ENCODE measurements at places on chromosomes 2 and 18.
A peak's percentile ranks its signal among the peaks of the same experiment; 100 is the strongest.

GRCh38 chr18:78293940-78294541 is 685.6 kb upstream of the SALL3 start:
- DNase-seq: no peak

DNA sequence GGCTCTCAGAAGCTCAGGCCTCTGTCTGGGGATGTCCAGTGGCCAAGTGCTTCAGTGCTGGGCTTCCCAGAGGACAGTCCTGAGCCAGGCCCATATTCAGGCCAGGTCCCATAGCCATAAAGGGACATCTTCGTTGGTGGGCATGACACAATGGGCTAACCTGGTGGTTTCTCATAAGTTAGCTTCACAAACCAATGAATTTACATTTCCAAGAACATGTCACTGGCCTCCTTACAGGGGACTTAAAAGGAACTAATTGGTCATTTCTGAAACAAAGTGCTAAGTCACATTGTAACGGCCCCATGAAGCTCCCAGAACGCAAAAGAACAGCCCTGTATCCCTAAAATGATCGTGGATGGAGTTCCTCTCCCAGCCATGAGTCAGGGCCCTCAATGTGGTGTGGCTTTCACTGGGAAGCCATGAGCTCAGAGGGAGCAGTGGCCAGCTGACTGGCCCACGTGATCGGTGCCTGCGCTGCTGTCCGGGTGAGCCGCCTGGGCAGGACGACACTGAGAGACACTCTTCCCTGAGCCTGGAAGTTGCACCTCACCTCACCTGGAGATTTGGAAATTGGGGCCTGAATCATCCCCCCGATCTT is 163.7 kb upstream of the APCDD1 start:
- DNase-seq: no peak

DNA sequence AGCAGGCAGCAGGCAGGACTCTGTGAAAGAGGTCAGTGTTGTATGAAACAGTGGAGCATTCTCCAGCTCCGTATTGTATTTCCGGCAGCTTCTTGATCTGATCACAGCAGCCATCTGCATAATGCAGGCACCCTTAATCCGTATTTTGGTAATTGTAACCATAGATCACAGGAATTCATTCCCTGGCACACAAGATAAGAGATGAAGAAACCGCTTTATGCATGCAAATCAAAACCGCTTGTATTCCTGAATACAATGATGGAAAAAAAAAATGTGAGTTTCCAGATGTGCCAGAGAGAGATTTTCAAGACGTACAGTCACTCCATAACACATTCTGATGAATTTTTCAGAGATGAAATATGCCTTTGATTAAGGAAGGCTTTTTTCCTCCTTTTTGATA is 221.3 kb downstream of the ACKR3 start:
- DNase-seq: no peak

- no peak for DNase-seq
Measured at GRCh38 chr2:202721621-202722020, 86.9 kb downstream of the FAM117B start.

- DNase-seq: no peak
Measured at GRCh38 chr2:7523481-7524120, 606.4 kb downstream of the RNF144A start.

GRCh38 chr2:177246000-177246399 is 18.5 kb downstream of the NFE2L2 start:
- no peak for DNase-seq

DNA sequence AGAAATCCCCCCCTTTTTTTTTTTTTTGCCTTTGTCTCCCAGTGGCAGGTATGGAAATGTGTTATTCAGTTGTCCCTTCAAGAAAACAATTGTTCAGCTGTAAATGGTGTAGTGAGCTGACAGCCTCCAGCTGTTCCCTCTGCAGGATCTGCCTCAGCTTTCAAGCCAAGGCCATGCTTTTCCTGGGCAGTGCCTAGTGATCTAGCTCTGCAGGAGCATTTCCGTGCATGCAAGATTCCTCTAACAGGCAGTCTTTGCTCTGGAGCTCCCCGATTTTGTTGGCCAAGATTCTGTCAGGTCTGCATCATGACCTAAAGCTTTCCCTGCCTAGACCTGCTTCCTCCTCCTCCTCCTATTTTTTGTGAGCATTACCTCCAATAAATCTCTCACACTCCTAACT is 300.7 kb upstream of the UBE2E3 start:
- no peak for DNase-seq

- no peak for DNase-seq
Measured at GRCh38 chr18:44195394-44196140, 485.1 kb upstream of the SETBP1 start.

DNA sequence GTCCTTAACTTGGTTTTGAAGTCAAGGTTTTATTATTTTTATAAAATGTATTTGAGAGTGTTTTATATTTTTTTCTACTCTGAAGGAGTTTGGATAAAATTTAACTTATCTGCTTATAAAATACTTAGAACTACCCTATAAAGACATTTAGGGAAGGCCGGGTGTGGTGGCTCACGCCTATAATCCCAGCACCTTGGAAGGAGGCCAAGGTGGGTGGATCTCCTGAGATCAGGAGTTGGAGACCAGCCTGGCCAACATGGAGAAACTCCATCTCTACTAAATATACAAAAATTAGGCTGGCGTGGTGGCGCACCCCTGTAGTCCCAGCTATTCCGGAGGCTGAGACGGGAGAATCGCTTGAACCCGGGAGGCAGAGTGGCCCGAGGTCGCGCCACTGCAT is 486.4 kb downstream of the DSC3 start:
- no peak for DNase-seq

GRCh38 chr2:28038722-28039121 is 148.2 kb downstream of the BABAM2 start:
- DNase-seq: no peak

- DNase-seq: peak; percentile 30
Measured at GRCh38 chr2:217940261-217941220, 62.3 kb downstream of the TNS1 start.

DNA sequence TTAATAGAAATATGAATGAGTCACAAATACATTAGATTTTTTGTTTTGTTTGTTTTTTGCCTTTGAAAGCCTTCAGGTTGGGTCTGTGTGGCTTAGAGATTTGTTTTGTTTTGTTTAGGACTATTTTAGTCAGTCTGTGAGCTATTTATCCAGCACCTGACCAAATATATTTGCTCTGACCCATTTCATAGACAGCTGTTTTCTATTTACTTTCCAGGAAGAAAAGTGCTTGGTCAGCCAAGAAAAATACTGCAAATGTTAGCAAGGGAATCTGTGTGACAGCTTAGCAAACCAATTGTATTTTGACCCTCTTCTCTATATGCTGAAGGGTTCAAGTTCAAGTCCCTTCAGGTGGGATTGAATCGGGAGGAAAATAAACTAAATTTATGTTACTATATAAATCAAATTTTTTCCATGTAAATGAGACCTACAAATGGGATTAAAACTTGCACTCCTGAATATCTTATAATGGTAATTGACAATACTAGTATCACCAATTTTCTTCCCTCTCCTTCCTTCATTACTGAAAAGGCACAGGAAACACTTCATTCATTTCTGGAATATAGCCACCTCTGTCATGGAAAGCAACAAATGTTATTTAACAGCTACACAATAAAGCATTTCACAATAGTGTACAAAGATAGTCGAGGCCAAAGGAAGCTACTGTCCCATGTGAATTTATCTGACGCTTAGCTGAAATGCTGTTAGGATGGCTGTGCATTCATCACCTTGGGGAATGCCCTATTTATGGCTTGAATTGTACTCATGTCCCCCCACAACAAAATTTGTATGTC is 23.1 kb upstream of the KLF7 start:
- no peak for DNase-seq

Data from ovary (tissue), 10 donors.